Kidney (tissue), 22 donors: ENCODE measurements at places on chromosomes 7 and 10.

DNA sequence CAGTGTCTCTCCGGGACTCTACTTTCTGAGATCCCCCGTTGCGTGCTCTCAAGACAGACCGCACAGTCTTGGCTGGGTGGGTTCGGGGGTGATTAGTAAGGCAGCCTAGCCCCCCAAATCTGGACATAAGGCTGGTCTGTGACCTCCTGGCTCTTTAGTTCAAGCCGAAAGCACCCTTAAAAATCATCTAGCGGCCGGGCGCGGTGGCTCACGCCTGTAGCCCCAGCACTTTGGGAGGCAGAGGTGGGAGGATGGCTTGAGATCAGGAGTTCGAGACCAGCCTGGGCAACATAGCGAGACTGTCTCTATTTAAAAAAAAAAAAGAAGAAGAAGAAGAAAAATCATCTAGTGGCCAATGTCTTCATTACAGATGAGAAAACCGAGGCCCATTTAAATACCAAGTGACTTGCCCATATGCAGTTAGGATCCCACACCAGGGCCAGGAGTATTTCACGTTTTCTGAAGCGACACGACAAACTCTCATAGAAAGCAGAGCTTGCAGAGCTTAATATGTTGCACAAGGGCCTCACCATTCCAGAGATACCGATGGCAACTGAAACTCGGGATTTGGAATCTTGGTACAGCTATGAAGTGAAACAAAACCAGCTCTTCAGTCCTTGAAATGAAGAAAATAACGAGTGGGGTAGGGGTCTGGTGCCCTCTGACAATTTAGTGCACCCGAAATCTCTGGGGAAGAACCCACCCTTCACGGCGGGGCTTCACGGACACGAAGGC lies 703 bp upstream of the HILPDA start:
- peak; percentile 56 for DNase-seq

DNA sequence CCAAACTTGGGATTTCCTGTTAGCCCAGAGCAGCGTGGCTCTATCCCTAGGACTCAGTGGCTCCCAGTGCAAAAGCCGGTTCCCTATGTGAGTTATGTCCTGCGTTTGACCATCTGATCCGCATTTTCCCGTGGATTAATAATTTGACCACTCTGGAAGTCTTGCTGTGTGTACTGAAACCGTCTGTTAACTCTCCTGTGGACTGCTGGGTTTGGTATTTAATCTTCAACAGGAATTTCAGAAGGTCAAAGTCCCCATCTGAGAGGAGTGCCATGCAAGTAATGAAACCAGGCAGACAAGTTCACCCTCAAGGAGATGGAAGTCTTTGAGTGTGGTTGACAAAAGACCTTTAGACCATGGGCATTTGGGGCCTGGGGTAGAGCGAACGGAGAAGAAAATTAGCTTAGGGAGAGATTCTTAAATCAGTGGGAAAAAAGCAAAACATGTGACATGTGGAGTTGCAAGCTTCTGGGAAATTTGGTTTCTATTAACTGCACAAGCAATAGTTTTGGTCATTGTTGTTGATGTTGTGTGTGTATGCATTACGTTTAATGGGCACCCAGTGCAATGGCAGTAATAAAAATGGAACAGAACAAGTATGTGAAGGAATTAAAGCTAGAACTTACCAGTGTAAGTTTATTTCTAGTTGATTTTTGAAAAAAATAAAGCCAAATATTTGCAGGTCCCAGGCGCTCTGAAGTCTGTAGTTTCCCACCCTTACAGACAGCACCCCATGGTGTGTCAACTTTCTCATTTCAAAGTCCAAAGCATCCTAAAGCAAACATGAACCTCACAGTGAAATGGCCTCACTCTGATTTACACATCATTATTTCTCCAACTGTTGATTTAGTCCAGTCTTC lies 38.2 kb downstream of the LYZL1 start:
- DNase-seq, result peak; percentile 36

- no peak for DNase-seq
These were observed 75.3 kb downstream of the INPP5A start for GRCh38 chr10:132612571-132613504.

DNA sequence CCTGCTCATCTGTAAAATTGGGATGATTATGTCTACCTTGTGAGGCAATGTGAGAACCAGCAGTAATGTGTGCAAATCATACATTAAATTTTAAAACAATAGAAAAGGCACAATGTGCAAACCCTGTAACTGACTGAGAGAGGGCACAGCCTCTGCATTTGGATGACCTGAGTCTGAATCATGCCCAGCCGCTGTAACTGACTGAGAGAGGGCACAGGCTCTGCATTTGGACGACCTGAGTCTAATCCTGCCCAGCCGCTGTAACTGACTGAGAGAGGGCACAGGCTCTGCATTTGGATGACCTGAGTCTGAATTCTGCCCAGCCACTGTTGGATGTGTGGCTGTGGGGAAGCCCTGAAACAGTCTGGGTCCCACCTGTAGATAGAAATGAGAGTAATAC lies 351.5 kb upstream of the SHH start:
- no peak for DNase-seq

DNA sequence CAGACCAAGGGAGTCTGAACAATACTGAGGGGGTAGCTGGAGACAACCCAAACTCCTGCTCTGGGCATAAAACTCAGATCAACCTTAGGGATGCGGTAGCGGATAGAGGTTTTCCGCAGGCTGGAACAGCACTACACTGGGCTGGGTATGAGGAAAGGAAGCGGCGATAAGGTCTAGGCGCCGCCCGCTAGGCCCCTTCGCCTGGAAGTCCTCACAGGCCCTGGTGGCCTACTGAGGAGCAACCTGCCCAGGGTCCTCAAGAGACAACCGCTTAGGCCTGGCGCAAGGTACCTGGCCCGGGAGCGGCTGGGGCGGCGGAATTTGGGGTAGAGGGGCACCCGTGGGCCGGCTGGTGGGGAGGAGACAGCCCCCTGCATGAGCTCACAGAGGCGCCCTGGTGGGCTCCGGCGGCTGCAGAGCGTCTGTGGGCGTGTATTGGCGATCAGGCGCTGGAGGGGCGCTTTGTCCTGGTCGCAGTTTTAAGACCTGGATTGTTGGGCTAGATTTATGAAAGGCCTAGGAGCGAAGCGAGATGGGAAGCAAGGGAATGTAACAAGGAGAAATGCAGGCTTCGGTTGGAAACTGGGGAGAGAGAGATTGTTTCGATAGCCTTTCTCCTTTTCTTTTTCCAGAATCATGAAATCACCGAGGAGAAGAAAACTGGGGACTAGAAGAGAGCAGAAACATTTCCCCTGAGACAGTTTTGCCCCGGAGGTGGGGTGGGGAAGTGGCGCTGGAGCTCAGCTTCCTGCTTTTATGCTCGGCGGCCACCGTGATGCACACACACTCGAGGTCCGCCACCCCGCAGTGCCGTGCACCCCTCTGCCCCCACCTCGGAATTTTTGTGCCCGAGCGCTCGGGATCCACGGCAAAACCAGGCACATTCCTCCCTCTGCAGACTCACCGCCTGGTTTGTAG lies 2.4 kb upstream of the NKX2-3 start:
- DNase-seq, result no peak

DNA sequence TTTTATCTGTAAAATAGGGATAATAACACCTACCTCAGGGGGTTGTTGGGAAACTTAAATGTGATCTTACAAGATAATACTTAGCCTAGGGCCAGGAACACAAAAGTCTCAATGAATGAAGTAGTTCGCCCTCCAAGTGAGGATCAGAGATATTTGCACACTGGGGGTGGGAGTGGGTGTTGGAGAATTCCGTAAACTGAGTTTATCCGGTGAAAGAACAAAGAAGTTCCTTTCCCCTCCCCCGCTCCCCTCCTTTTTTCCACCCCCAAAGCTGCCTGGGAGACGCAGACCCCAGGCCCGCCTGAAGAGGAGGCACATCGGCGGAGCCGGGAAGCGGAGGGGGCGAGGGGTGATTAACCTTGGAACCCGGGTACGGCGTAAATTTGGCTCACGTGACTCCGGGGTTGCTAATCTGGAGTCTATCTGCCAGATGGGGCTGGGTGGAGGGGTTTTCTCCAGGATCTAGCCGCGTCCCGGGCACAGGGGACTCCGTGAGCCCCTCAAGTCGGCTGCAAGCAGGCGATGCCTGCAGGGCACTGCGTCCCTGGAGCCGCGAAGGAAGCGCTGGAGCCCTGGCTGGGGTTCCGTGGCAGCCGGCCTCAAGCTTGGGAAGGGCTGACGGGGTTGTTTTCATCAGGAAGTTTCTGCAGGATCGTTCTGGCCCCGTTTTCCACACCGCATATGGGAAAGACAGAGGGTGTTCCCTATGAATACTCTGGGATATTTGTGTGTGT lies 1.4 kb upstream of the PODXL start:
- DNase-seq, result peak; percentile 56

GRCh38 chr7:30912986-30913811 lies 1.5 kb downstream of the AQP1 start:
- peak; percentile 48 for DNase-seq

GRCh38 chr7:70484255-70484654 lies 647.7 kb upstream of the GALNT17 start:
- DNase-seq, result no peak

DNA sequence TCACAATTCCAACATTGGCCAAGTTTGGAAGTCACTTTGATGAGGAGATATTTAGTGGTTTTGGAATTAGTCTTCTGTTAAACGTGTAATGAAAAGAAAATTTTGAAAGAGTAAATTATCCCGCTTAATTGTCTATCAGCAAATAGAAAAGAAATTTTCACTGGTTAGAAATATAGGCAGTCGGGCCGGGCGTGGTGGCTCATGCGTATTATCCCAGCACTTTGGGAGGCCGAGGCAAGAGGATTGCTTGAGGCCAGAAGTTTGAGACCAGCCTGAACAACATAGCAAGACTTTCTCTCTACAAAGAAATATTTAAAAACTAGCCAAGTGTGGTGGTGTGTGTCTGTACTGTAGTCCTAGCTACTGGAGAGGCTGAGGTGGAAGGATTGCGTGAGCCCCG lies 13.4 kb downstream of the CNTNAP2 start:
- DNase-seq, result no peak

DNA sequence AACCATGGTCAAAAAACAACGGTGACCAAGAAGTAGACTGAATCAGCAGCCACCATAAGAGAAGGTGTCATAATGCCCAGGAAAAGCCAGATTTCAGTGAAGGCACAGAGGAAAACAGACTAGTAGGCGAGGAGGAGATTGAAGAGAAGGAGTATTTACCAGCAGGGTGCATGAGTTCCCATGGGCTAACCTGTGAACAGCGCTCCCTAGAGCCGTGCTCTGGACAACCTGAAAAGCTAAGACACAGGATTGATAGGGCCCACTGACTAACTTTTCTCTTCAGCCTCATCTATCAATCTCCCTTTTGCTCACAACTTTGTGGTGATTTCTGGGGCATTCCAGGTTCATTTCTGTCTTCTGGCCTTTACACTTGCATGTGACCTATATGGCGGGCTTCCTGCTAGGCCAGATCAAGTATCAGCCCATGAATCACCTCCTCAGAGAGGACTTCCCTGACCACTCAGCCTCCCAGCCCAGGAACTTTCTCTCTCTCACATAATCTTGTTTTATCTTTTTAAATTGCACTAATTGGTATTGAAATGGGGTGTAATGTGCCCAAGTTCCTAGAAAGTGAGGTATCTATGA lies 12.8 kb downstream of the ANKRD22 start:
- DNase-seq, result no peak

GRCh38 chr7:33916357-33917081 lies 11.2 kb downstream of the BMPER start:
- no peak for DNase-seq

- peak; percentile 49 for DNase-seq
These were observed 36.4 kb upstream of the ASL start for GRCh38 chr7:66039094-66039670.

DNA sequence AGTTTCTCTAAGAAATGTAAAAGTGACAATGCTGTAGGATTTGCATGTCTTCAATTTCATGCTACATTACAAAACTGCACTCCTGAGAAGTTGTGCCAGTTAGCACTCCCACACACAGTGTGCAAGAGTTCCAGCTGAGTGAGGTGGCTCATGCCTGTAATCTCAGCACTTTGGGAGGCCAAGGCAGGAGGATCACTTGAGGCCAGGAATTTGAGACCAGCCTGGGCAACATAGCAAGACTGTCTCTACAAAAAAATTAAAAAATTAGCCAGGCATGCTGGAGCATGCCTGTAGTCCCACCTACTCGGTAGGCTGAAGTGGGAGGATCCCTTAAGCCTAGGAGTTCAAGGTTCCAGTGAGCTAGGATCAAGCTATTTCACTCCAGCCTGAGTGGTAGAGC lies 44.6 kb downstream of the FRA10AC1 start:
- no peak for DNase-seq

DNA sequence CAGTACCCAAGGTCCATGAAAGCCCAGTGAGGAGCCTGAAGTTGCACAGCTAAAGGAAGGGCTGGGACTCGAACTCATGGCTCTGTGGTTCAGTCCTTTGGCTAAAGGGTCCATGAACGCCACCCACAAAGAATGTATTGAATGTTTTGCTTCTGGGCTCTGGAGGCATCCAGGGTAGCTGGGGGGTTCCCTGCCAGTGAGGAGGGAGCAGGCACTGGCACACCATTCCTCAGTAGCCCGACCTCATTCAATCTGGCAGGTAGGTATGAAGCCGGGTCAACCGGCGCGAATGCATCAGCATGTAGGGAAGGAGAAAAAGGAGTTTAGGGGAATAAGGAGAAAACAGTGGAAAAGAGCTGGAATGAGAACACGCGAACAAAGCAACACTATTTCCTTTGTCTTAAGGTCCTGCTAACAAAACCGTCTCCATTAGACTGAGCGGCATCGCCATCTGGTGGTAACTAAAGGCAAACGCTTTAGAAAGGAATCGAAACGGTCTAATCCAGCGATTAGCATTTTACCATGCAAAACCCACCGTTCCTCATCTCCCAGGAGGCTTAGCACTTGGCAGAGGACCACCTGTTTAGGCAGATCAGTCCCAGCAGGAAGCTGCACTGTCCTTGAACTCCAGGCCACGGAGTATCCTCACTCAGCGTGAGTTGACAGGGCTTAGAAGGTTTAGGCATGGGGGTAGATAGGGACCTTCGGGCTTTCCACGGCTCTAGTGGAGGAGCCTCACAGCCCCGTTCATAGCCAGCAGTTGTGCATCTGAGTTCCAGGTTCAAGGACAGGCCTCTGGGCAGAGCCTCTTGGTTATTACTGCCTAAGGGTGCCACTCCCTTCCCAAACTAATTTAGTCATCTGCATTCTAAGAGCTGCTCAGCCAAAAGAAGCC lies 122.8 kb downstream of the UBE2H start:
- DNase-seq, result no peak

DNA sequence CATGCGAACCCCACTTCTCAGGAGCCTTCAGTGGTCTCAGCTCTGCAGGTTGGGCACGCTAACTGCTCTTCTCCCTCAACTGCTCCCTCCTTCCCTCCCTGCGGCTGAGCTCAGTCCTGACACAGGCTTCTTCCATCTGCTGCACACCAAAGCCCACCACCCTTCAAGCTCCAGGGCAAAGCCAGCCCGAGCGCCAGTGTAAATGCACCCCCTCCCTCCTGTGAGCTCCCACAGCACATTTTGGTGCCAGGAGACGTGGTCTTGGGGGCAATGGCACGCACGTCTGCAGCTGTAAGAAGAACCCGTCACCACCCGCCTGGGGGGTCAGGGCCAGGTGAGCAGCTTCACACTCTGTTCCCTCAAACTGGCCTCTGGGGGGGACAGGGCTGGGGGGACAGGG lies 15.9 kb downstream of the VIPR2 start:
- no peak for DNase-seq

DNA sequence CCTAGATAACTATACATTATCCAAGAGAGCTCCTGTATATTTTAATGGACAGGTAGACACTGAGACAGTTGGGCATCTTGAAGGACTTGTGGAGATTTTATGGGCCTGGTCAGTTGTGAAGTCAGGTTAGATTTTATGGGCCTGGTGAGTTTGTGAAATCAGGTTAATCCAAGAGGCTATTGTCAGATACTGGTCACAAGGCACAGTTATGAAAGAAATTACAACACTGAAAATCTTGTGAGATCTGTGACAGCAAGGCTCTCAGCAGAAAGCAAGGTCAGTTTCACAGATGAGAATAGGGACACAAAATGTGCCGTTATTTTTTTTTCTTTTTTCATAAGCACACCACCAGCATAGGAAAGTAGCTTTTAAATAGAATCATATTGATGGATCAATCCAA lies 167.6 kb downstream of the VTI1A start:
- DNase-seq, result no peak
